Daoy (cell line): ENCODE measurements at places on chromosomes 4 and X. TPM values are rescaled to one million over a fixed set of nuclear protein-coding genes. Genes with fewer than 3 reads are reported as not detected.

DNA sequence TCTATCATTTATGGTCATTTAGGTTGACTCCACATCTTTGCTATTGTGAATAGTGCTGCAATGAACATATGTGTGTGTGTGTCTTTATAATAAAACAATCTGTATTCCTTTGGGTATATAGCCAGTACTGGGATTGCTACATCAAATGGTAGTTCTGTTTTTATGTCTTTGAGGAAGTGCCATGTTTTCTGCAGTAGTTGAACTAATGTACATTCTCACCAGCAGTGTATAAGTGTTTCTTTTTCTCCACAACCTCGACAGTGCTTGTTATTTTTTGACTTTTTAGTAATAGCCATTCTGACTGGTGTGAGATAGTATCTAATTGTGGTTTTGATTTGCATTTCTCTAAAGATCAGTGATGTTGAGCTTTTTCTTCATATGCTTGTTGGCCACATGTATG is 80.5 kb downstream of the ARHGAP6 start:
- DNase-seq = no peak

ACSL1 gene
- total RNA-seq = 12.5 and 12.9 TPM in 2 replicates

- DNase-seq = no peak
These were observed 240.6 kb downstream of the CBR4 start for GRCh38 chr4:168769416-168769815.

GRCh38 chr4:124459941-124460310 is 252.6 kb downstream of the ANKRD50 start:
- DNase-seq = no peak

DNA sequence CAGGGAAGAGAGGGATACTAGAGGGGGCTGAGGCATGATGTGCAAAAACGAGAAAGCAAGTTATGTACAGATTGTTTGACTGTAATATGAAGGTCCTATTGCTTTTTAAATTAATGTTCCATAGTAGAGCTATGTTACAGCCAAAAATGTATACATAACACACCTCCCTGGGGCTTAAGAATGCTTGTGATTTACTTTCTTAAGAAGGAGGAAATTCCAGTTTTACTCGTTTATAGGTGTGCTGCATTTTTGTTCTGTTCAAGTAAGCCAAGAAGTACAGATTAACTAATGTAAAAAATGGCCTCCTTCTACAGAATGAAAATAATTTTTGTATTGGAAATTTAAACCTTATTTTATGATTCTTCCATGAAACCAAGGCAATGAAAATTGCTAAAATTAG is 614.4 kb upstream of the NR3C2 start:
- DNase-seq = no peak

DNA sequence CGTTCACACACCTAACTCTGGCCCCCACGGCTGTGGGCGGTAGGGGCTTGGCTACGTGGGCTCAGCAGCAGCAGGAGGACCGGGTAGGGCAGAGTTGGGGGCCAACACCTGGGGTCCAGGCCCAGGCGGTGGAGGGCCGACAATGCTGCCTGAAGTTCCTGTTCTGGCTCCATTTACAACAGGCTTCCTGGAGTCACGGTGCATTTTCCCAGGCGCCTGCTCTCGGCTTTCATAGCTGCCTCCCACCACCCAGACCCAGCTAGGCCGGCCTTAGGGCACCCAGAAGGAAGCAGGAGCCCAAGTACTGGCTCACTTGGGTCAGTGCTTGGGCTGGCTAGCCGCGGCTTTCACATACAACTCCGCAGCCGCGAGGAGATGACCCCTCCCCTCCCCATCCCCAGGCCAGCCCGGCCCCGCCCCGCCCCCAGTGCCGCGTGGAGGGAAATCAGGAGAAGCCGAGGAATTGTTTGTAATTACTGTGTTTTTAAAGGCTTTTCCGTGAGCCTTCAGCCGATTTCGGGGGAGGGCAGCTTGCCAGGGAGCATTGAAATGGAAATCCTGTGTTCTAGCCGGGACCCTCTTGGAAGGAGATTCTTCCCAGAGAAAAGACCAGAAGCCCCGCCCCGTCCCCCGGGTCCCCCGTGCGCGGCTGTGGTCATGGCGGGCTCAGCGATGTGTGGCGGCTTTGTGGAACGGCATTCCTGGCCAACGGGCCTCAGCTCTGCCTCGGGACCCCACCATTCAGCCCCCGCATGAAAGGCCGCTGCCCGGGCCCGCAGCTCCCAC is 28.5 kb downstream of the PJA1 start:
- DNase-seq = no peak

DNA sequence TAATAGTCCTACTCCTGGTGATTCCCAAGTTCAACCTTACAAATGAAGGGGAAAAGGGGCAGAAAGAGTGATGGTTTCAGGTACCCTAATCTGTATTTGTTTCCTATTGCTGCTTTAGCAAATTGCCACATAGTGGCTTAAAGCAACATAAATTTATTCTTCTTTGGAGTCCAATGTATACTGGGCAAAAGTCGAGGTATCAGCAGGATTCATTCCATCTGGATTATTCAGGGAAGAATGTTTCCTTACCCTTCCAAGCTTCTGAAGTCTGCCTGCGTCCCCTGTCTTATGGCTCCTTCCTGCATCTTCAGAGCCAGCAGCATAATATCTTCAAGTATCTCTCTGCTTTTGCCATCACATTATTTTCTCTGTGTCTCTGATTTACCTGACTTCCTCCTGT is 10.3 kb upstream of the BST1 start:
- no peak for DNase-seq

NR0B1 gene
- not detected in 2 replicates for total RNA-seq

GRCh38 chr4:26150948-26151347 is 169.9 kb upstream of the RBPJ start:
- DNase-seq = peak; percentile 10

DNA sequence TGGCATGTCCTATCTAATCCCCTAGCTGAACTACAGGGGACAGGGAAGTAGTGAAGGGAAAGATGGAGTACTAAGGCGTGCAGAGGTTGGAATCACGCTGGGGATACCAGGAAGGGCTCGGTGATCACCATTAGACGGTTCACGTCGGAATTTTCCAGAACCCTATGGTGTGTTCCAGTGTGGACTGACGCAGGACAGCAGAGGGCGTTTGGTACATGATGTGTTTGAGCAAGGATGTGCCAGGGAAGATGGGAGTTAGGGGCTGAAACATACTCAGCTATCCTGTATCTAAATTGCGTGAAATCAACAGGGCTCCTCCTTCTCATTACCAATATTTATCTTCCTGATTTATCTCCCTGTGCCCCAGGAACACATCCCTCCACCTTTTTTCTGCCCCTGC is 33.7 kb downstream of the PRPS2 start:
- no peak for DNase-seq

MAGED4B gene
- 3.5 and 25.1 TPM in 2 replicates for total RNA-seq

- DNase-seq = peak; percentile 81
These were observed 1.3 kb upstream of the CITED1 start for GRCh38 chrX:72306851-72307645.

GRCh38 chrX:26851981-26852380 is 611.2 kb downstream of the PPP4R3C start:
- no peak for DNase-seq

DNA sequence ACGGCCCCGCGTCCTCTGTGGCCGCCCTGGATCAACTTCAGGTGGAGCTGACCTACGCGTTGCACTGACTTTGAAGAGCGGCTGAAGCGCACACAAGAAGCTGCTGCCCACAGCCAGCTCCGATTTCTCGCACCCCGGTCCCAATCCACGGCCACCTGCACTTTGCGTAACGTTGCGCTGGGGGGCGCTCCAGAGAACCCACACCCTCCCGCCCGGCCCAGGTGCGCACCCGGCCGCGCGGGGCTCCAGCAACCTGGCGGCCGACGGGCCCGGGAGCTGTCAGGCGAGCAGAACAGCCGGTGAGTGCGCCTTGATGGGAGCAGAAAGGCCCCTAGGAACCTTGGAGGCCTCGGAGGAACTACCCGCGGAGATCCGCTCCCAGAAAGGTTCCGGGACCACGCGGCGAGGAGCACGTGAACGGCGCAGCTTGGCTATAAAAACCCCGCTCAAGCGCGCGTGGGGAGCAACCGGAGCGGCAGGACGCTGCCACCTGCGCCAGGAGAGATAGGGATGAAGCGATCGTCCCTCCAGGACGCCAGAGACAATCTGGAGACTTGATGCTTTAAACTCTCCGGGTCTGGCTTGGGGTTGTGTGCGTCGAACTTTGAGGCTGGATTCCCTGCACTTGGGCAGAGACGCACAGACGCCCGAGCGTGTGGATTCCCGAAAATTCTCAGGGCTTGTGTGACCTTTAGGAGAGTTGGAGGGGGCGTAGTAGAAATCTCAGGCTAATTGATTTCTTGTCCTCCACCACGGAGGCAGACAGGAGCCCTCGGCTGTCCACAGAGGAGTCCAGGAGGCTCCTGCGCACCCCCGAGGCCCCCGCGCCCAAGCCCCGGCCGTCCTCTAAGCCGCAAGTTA is 591 bp upstream of the NWD2 start:
- no peak for DNase-seq

TMEM31 gene
- not detected in 2 replicates for total RNA-seq

GABRQ gene
- 0.63 and 1.3 TPM in 2 replicates for total RNA-seq

SSX4B gene
- not detected in 2 replicates for total RNA-seq

SLC4A4 gene
- total RNA-seq = 1.2 and 2.6 TPM in 2 replicates

- DNase-seq = peak; percentile 19
These were observed 220.1 kb downstream of the DLG3 start for GRCh38 chrX:70664726-70665125.

GRCh38 chr4:83486457-83487129 is 1.7 kb upstream of the ABRAXAS1 start:
- DNase-seq = no peak

DNA sequence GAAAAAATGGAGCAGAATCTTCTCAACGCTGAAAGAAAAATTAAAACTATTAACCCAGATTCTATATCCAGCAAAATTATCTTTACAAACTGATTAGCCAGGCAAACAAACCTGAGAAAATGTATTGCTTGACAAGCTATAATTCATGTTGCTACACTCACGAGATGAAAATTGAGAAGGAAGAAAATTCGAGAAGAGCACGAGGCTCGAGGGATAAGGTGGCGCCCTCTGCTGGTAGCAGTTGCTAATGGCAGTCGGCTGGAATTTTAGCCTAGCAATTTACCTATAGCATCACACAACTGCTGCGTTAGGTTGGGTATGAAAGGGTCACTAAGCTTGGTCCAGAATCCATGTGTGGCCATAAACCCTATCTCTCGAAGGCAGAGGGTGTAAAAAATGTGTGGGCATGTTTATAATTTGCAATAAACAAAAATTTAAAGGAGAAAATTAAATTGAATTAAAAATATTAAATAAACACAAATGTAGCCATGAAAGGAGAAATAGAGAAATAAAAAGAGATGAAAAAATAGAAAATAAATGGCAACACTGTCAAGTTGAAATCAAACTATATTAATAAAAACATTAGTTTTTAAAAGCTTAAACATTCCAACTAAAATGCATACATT is 126.6 kb downstream of the PPP4R3C start:
- DNase-seq = peak; percentile 3

GLOD5 gene
- not detected in 2 replicates for total RNA-seq

S100P gene
- total RNA-seq = not detected in 2 replicates

GLRA3 gene
- not detected in 2 replicates for total RNA-seq

DNA sequence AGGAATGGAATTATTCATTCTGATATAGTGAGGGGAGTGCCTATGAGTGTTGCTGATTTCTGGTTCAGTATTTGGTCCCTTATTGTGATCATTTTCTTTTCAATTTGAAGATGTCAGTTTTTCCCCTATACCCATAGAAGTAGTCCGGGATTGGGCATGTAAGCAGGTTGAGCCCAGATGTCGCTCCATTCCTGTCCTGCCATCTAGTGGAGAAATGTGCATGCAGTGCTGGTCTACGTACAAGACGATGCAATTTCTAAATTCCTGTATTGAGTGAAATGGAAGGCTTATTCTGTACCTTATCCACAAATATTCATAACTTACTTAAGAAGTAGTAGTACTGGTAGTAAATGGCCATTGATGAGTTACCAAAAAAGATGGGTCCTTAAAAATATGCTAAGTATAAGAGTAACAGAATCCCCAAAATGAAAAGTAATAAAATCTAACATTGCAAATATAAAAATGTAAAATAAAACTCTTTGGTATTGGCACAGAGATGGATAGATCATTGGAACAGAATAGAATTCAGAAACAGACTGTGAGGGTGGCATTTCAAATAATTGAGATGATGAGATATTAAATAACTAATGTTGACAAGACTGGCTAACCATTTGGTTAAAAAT is 60.9 kb downstream of the UGT8 start:
- DNase-seq = peak; percentile 52

KIT gene
- not detected in 2 replicates for total RNA-seq

DNA sequence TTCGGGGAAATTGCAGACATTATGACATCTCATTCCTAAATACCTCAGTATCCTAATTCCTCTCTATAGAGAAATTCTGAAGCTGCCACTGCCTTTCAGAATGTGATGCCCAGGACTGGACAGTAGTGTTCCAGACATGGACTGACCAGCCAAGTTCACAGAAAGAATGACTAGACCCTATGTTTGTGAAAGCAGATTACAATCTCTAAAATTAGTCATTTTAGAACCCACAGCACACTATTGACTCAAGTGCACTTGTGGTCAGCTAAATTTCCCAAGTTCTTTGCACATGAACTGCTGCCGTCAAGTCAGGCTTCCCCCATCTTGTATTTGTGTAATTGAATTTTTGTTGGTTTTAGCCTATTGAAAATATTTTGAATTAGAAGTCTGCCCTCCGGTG is 81.0 kb upstream of the ESX1 start:
- peak; percentile 69 for DNase-seq

TMEM154 gene
- total RNA-seq = 2.6 and 11.2 TPM in 2 replicates

SSR4 gene
- 81.8 and 107 TPM in 2 replicates for total RNA-seq

MAGEA2 gene
- 7.7 and 14.8 TPM in 2 replicates for total RNA-seq

DNA sequence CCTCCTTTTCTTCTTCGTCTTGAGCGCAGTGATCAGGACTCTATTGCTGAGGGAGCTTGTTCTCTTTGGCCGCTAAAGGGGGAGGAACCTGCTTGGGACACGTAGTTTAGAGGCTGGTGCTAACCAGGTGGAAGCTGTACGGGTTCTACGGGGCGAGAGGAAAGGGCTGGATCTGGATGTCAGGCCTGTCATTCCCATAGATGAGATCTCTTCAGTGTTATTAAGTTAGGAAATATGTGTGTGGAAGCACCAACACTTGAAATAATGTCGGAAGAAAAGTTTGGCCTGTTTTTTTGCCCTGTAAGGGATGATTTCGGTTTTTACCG is 643 bp downstream of the SRP72 start:
- peak; percentile 17 for DNase-seq

GRCh38 chr4:175308236-175308635 is 390.1 kb downstream of the ADAM29 start:
- peak; percentile 11 for DNase-seq

DNA sequence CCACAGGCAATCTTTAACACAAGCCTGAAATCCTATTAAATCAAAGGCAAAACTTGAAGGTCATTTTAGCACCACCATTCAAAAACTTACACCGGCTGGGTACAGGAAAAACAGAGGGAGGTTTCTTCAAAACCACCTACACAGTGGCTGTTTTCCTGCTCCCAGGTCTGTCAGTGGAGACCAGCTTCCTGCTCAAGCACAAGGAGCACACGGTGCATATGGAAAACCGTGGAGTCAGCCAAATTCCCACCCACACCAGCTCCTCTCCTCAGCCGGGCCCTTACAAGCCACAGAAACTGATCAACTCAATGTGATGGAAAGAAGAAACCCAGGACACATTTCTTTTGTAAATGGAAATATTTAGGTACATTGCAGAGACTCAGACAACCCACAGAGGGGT is 14.3 kb upstream of the FAM241A start:
- DNase-seq = peak; percentile 13
